Calu3 (cell line): ENCODE measurements at places on chromosomes 5 and 9. TPM values are rescaled to one million over a fixed set of nuclear protein-coding genes. Genes with fewer than 3 reads are reported as not detected.

Gene GRM6
- total RNA-seq: not detected in 2 replicates

Gene CDH9
- total RNA-seq: not detected in 2 replicates

Gene PKD2L2
- not detected in 2 replicates for total RNA-seq

Gene FYB1
- 30.8 and 42.8 TPM in 2 replicates for total RNA-seq

Gene CDKN2A
- 257 and 284 TPM in 2 replicates for total RNA-seq

Gene PCDHGC4
- total RNA-seq: 1.2 and 2.2 TPM in 2 replicates

Gene TTC23L
- total RNA-seq: 0.54 and 0.76 TPM in 2 replicates

Gene SCGB3A2
- total RNA-seq: not detected in 2 replicates

Gene NUTM2G
- not detected in 2 replicates for total RNA-seq

Gene PCDHB15
- 1.1 and 1.4 TPM in 2 replicates for total RNA-seq

DNA sequence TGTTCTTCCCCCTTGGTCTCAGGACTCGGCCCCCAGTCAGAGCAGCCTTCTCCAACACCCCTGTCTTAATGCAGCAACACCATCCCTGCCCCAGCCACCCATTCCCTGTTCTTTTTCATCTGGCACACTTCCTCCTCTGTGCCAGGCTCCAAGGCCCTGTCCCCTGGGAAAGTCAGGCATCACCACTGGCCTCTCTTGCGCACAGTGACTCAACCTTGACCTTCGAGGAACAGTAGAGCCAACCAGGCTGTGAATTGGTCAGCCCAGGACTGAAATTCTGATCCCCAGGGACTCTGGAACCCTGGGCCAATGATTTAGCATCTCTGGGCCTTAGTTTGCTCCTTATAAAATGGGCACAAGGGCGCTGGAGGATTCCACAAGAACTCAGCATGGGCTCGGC lies 10.5 kb upstream of the RALGDS start:
- no peak for DNase-seq

GRCh38 chr9:84340535-84340934 lies at the start of gene SLC28A3:
Gene SLC28A3, minus strand, starts transcription at chr9:84340758. Its CDS starts 125 bp downstream, at chr9:84340633.
- peak; percentile 28 for DNase-seq

DNA sequence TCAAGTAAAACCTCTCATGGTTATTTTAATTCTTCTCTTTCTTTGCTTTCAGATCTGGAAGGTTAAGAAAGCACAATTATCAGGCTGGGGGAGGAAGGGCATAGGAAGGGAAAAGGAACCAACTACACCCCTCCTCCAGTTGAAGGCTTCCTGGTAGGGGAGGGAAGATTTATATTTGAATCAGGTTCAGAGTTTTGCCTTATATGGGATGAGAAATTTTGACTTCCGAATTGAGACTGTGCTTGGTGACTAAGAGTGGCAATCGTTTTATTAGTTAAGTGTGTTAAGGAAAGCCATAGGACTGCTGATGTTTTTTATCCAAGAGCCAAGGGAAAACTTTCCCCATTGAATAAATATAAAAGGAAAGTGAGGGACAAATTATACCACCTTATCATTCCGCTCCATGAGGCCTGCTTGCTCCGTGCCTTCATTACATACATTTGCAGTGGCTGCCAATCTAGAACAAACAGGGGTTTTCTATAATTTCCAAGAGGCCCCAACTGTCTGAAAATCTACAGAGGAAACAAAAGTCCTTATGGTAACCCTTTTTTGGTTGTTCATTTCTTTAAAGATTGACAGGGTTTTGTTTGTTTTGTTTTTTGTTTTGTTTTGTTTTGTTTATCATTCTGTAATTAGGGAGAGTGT lies 115.7 kb upstream of the EPB41L4A start:
- DNase-seq: no peak

DNA sequence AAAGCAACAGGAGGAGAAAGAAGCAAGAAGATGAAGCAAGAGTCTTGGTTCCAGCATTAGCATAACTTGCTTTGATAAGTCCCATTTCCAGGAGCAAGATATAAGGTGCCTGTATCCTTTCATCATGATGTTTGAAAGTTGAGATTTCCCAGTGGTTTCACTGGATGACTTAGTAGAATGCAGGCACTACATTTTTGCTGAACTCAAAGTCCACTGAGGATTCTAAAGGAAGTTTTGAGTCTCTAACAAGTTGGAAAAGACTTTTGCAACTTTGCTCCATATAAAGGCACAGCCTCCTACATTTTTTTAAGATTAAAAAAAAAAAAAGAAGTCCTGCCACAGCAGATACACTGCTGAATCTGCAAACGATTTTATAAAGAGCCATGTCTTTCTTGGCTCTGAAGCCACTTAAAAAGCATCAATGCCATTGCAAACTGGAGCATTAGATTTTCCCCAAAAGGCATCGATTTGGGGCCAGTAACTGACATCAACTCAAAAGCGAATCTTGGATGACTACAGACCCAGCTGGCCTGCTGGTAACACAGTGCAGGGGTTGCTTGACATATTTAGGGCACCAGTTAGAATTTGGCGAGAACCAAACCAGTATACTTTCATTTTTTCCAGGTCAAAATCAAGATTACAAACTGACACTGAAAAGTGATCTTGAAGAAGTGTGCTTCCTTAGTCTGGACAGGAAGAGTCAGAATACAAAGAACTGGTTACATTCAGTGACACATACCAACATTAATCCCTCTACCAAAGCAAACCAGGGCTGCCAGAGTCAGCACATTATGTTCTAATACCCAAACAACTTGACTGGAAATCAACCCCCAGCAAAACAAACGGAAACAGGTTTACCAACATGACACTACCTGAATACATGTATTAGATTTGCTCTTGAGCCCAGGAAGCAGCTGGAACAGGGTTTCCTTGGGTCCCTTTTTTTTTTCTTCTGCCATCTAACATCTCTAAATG lies 39.1 kb upstream of the KCNV2 start:
- no peak for DNase-seq

DNA sequence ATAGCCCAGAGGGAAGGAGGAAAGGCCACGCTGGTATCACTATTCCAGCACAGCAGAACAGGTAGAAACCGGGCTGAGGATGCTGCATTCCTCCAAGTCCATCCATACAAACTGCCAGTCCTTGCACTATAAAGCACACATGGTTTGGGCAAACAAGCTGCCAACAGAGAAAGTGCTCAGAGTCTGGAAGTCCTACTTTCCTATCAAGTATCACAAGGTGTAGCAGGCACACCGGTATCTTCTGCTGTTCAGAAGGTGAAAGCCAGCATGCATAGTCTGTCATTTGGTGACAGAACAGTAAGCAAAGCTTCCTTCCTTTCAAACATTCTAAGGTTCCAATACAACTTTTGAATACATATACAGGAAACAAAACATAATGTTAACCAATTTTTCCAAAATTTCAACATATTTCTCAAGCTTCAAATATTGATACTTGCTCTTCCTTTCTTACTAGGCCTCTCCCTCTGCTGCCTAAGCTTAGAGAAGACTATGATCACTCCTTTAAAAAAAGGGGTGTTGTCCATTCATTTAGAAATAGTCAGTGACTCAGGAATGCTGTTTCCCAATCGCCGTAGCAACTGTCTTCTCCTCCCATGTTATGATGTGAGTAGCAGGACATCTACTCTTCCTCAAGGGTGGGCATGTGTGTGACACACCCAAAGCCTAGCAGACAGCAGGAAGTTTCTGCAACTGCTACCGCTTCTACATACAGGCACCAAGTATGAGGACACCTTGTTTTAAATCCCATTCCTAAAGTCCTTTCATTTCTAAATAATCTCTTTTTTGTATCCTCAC lies 14.7 kb downstream of the DIAPH1 start:
- DNase-seq: peak; percentile 62

GRCh38 chr5:179788193-179788854 lies 5.5 kb upstream of the LTC4S start:
- DNase-seq: no peak

DNA sequence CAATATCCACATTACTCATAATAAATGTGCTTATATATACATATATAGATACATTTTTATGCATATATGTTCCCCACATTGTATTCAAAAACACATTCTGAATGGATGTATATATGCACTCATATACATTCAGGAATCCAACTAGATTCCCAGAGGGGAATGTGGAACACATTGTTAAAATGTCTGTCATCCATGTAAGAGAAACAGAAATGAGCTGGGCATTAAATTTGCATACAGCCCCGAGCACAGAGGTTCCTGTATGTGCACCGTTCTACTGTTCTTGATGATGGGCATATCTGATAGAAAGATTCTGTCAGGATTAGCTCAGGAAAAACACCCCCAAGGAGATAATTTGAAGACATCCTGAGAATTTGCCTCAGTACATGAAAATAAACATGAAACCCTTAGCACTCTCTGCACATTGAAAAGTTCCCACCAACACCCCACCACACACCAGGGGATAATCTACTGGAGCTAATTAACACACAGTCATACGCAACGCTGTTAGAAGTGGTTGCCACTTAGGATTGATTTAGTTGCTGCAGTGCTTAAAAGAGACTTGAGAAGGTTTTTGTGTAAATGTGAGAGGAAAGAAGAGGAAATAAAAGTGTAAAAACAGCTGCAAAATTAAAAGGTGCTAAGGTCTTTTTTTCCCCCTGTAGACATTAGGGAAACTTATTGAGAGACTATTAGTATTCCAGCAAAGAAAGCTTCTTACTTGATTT lies 223.3 kb downstream of the SLF1 start:
- DNase-seq: no peak

GRCh38 chr9:89654025-89654662 lies 49.3 kb downstream of the GADD45G start:
- no peak for DNase-seq

GRCh38 chr5:106189121-106189809 lies 1481.5 kb downstream of the EFNA5 start:
- no peak for DNase-seq

- no peak for DNase-seq
Observed at GRCh38 chr5:4661326-4661725, 478.8 kb upstream of the ADAMTS16 start.

DNA sequence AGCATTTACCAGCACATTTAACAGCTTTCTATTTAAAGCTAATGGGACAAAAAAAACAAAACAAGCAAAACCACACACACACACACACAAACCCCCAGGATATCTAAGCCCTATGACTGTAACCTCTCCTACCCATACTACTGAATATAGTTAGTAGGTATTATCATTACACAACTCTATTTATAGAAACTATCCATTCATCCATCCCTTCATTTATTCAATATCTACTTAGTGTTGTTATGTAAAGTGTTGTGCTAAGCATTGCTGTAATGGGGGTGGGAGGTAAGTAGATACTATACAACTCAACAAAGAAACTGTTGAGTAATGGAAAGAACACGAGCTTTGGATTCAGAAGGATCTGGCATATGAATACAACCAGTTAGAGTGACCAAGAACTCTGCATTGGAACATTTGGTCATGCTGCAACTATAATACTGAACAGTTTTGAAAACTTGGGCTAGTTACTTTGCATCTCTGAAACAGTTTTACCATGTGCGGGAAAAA lies 82.3 kb upstream of the ZNF608 start:
- no peak for DNase-seq

DNA sequence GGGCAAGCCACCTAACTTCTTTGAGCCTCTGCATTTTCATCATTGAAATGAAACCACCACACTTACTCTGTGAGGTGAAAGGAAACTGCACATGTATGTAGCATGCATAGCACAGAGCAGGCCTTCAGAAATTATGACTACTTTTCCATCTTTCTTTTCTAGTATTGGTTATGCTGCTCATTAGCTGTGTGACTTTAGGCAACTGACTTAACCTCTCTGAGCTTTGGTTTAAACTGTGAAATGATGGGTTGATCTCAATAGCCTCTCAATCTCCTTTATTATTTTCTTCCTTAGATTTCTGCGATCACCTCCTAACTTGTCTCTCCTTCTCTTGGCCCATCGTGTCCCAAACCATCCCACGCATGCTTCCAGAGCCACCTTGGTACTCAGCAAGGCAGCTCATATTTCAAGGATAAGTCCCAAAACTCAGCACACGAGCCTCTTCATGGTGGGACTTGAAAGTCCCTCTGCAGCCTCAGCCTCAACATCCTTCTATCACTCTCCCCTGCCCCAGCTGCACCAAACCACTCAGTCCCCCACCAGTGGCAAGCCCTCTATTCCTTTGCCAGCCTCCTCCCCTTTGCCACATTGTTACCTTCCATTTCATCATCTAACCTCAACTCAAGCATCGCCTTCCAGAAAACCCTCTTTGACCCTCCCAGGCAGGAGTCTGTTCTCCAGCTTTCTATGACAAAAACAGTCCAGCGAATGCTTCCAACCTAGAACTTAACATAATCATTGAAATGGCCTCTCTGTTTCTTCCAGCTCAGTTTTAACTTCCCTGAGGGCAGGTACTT lies 60.3 kb upstream of the DNAH5 start:
- no peak for DNase-seq

GRCh38 chr5:66284588-66285342 lies 140.7 kb downstream of the SREK1 start:
- DNase-seq: no peak

DNA sequence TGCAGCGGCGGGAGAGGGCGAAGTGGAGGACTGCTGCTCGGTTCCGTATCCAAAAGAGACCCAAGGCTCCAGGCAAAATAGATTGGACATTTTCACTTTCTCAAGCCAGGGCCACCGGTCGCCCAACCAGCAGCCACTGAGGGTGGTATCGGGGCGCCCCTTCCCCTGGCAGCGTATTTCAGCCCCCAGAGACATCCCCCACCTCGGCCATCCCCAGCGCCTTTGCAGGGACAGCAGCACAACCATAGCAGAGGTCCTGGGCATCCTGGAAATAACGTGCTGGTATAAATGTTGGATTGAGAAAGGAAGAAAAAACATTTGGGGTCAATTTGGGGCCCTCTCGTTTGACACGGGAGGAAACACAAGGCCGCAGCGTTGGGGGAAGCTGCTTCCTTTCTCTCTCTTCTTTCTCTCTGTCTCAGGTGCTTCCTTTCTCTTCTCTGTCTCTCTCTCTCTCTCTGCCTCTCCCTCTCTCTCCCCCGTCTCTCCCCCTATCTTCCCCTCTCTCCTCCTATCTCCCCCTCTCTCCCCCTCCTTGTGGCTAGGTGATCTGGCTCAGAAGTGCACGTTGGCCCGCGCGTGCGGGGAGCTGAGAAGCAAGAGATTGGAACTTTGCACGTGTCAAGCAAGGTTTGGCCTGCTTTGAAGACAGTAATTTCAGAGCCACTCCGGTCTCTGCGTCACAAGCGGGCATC lies 624 bp upstream of the RETREG1 start:
- DNase-seq: no peak

GRCh38 chr5:158935215-158935614 lies 164.5 kb downstream of the EBF1 start:
- DNase-seq: no peak

GRCh38 chr9:131434673-131435072 lies 40.8 kb downstream of the PRRC2B start:
- no peak for DNase-seq

GRCh38 chr5:172853355-172853975 lies 19.4 kb downstream of the ERGIC1 start:
- no peak for DNase-seq

GRCh38 chr5:35776757-35777156 lies 79.9 kb upstream of the IL7R start:
- DNase-seq: no peak
